ENCODE measurements at places on chromosomes 2 and 18.

DNA sequence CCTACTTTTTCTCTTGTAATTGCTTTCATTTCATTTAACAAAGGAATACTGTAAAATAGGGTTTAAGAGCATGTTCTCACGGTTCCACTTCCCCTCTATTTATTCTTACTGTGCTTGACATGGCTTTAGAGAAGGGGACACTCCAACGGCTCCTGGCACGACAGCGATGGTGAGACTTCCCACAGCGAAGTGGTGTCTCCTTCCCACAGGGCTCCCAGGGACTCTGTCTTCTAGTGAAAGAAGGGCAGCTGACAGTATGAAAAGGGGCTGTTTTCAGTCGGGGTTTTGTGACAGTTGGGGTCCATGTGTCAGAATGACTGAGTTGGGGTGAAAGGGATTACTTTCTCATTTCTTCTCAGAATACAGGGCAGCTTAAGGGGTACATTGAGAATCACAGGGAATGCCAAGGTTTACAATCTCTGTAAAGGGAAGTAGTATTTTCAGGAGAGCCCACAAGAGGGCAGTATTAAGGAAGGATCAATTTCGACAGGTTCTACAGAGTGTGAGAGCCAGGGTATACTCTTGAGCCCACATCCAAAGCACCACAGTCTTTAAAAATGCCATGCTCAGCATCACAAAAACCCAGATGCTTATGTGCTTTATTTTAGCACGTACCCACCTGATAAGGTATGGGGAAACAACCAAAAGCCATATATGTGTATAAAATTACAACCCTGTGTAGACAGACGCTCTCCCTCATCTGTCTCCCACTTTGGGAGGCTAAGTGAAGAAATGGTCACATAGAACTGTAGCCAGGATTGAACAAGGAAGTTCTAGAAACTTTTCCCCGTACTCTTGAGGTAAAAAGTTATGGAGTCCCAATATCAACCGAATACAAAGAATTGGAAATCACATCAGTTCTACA, 31.3 kb upstream of the RAPGEF4 start:
- DNase-seq, result no peak

GRCh38 chr2:176066645-176067588, 16.8 kb downstream of the EVX2 start:
- no peak for DNase-seq

DNA sequence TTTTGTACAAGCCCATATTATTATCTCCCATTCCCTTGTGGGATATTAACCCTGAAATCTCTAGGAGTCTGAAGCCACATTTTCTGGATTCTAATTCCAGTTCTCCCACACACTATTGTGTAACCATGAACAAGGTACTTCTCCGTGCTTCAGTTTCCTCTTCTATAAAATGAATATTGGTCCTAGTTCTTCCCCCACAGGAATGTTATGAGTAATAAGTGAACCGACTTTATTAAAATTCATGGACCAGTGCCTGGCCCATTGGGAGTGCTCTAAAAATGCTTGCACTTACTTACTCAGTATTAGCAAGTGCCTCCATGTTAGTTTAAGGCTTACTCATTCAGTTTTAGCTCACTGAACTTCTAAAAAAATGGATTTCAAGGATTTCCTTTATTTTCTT, 1.4 kb upstream of the ACMSD start:
- DNase-seq, result no peak

DNA sequence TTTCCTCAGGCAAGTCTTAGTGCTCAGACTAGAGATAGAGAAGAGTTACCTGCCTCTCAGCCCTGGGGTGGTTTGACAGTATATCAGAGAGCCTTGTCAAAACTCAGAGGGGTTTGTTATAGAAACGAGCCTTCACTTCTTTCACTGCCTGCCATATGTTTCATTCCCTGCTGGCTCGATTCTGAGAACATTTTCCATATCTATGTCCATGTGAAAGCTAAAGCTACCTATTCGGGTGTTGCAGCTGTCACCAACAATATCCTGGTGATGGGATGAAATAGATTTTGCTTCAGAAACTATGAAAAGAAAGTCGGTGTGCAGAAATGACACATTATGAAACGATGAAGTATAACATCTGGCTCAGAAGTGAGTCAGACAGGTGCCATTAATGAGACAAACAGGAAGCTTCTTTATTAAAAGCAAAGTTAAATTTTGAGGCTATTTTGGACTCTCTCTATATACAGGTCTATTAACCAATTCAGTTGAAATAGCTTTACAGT, 56.1 kb upstream of the TANK start:
- DNase-seq, result no peak

DNA sequence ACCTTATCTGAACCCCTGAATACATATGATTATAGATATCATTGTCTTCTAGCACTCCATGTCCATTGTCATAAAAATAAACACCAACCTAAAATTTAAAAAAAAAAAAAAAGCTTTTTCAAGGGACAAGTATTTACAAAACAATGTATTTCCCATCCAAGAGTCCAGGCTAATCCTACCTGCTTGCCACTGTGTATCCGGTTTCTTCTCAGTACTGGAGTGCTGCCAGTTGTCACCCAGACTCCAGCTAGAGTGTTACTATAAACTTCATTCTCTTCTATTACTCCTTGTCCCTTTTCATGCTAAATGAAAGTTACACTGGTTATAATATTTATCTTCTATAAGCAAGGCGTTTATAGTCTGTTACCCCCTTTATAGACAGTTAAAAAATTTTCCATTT, 35.8 kb downstream of the MSH6 start:
- no peak for DNase-seq

DNA sequence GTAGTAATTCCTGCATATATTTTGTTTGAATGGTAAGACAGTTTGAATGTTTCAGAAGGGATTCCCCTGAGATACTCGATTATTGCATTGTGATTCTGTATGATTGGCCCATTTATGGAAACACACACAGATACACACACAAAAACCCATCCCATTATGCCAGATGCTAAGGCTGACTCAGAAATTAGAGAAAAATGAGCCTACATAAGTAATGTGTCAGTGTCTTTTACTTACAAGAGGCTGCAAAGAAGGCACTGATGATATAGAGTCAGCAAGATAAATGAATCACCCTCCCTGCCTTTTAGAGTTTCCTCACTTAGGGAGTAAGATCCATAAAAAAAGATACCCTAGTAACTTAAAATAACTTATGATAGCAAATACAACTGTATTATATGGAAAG, 1481.1 kb upstream of the ACVR2A start:
- DNase-seq, result no peak

DNA sequence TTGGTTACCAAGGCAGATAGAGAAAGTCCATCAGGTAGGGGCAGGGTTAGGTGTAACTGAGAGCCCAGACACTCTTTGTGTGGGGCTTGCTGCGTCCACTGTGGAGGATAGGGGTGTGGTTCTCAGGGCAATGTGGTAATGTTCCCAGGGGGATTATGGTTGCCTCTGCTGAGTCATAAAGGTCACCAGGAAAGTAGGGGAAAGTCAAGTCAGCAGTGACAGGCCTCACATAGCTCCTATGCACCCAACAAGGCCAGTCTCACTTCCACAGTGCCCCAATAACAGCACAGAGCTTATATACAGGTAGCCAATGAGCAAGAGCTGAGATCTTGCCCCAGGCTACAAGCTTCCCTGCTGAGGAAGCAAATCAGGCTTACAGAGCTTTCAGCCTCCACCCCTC, 1438.0 kb upstream of the ZEB2 start:
- DNase-seq, result no peak

- no peak for DNase-seq
These were observed 16.7 kb downstream of the IL1F10 start for GRCh38 chr2:113084249-113085000.

DNA sequence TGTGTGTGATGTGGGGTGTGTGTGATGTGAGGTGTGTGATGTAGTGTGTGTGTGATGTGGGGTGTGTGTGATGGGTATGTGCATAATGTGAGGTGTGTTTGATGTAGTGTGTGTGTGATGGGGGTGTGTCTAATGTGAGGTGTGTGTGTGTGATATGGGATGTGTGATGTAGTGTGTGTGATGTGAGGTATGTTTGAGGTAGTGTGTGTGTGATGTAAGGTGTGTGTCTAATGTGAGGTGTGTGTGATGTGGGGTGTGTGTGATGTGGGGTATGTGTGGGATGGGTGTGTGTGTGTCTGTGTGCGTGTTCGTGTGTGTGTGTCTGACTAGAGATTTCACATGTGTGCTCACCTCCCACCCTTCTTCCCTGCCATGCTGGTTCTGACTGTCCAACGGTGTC, 56.3 kb downstream of the TWIST2 start:
- no peak for DNase-seq

- DNase-seq, result no peak
These were observed 687.4 kb upstream of the SYT4 start for GRCh38 chr18:43964666-43965065.

DNA sequence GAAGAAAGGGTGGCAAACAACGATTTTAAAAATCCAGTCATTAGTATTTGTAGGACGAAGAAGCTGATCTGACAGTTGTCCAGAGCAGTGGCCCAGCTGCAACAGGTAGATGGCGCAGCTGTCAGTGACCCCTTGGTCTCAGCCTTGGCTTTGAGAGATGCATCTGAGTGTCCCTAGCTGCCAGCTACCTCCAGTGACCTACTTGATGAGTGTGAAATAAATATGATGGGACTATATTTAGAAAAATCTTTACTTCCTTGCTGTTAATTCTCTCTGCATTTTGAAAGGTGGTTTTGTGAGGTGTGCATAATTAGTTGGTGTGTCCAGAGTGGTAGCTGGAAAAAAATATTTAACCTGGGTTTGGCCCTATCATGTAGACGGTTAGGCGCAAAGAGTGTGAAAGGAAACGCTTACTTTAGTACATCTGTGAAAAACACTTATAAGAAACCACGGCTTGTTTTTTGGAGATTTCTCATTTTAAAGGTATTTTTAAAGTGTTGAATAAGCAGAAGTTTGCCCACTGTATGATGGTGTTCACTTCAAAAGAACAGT, 963 bp downstream of the INPP1 start:
- peak; percentile 16 for DNase-seq

DNA sequence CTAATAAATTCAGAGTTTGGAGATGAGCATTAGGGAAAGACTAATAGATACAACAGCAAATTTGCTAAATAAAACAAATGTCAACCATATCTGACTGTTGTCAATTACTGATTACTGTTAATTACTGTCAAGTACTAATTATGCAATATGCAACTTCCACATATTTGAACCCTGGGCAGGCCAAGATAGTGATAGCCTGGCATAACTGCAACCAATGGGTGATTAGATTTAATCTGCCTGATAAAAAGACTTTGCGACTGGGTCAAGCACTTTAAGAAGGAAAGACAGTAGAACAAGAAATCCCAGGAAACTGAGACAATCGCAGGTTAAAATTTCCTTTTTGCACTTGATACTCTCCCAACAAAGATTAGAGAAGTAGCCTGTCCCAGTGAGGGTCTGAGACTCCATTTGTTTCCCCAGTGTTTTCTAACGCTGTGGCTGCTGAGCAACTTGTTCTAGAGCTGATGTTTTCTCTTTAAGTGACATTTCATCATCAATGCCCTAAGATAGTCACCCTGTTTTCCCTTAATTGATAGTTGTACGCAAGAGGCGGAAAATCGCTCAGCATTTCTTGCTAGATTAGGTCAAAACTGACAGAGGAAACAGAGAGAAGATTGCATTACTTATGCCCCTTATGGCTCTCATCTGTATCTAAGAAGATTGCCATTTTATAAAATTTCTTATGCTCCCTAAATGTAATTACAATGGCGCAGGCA, 17.8 kb downstream of the ARHGAP15 start:
- no peak for DNase-seq

GRCh38 chr2:108449410-108450130, 564 bp downstream of the GCC2 start:
- DNase-seq, result no peak

DNA sequence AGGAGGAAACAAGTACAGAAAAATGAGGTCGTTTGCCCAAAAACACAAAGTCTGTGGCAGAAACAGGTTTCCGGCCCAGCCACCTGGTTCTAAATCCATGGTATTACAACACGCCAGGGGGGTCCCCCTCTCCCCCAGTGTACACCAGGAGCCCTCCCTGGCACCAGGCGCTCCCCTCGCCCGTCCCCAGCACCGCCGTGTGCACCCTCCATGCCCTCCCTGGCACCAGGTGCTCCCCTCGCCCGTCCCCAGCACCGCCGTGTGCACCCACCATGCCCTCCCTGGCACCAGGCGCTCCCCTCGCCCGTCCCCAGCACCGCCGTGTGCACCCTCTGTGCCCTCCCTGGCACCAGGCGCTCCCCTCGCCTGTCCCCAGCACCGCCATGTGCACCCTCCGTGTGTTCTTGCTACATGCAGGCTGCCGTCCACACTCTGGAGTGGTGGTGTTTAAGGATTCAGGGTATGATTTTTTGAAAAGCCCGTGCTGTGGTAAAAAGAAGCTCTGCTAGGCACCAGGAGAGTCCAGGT, 59.8 kb upstream of the NFATC1 start:
- no peak for DNase-seq

DNA sequence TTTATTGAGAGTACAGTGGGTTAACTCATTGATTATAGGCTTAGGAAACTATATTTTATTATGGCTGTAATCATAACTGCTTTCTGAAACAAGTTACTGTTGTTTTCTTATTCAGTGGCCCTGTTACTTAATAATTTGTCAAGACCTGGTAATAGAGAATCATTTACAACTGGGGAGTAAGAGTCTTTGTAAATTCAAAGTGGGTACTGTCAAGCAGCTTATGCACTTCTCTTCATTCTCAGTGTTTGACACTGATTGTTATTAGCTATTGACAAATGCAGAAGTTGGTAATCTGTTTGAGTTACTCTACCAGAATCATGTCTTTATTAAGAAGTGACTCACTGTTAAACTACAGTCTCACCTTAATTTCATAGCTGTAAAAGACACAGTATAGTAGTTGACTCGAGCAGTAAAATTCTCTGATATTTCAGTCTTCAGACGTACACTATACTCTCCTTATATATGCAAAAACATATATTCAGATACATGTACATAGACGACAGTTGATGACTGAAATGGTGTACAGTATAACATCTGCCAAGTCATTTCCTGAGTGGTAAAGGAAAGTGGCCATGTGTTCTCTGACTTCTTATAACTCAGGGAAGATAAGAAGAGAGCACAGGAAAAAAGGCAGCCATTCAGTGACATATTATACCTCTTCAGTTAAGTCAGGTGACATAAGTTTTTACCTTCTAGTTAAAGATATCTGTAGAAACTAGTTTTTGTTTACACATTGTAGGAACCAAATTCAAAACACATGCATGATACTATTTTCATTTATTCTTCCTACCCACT, 36.0 kb upstream of the TTC27 start:
- no peak for DNase-seq

DNA sequence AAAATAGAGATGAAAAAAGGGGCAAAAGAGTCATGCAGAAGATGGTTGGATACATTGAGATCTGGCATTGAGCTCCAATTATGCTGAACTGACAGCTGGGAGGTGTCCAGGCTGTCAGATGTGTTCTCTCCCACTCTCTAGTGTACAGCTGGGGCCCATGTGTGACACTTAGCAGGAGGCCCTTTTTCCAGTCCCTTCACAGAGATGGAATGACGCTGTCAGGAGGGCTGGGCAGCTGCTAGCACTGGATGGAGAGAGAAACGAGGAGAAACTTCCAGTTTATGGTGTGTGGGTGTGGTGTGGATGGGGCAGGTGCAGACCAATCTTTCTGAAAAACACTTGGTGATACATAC, 437.7 kb upstream of the HS6ST1 start:
- no peak for DNase-seq

GRCh38 chr18:48777026-48777743, 173.6 kb downstream of the SMAD7 start:
- DNase-seq, result peak; percentile 49

All from CD4-positive, alpha-beta T cell (primary cell).